ENCODE measurements at places on chromosomes 6 and 20.

DNA sequence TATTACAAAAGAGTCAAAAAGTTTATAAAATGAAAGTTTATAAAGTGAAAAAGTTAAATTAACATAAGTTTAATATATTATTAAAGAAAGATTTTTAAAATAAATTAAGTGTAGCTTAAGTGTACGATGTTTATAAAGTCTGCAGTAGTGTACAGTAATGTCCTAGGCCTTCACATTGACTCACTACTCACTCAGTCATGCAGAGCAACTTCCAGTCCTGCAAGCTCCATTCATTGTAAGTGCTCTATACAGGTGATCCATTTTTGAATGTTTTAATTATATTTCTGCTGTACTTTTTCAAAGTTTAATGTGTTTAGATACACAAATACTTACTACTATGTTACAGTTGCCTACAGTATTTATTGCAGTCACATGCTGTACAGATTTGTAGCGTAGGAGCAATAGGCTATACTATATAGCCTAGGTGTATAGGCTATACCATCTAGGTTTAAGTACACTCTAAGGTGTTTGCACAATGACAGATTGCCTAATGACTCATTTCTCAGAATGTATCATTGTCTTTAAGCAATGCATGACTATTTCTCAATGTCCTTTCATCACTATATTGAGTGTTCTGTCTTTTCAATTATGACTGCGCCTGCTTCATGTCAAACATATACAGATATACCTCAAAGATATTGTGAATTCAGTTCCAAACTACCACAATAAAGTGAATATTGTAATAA, 1110.3 kb upstream of the MAP3K7 start:
- DNase-seq, result no peak

DNA sequence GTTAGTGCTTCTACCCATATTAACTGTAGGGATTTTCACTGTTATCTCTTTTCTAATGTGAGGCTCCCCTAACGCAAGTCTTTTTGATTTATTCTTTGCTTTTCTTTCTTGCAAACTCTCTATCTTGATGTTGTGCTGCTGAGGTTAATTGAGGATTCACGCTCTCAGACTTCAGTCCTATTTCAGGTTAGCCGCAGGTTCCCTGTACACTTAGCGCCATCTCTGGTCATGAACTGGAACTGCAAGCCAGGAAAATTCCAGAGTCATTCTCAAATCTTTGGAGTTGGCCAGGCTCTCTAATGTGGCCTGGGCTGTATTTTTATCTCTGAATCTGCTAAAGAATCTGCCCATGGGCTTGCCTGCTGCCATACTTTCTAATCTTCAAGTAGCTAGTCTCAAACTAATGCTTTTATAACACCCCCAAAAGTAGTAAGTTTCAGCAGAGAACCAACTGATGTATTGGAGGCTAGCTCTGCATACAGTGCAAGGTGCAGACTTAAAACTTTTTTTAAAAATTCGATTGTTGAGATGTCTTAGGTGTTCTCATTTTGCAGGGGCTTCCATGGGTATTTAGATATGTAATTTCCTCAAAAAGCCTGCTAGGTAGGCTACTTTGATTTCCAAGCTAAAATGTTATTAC, 91.1 kb upstream of the OPRM1 start:
- peak; percentile 37 for DNase-seq

- no peak for DNase-seq
Measured at GRCh38 chr6:167667204-167668018, 159.3 kb upstream of the AFDN start.

DNA sequence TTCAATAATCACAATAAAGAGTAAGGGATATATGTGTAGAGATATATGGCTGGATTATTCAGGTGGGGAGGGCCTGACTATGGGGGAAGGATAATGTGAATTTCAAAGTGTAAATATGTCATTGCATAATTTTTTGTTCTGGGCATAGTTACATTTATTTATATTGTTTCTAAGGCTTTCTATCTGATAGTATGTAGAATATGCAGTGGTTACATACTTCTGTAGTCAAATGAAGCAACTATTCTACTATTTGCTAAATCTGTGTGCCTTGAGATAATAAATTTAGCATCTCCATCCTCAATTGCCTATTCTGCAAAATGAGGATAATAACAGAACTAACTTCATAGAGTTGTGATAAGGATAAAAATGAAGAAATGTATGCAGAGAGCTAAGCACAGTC, 359.2 kb downstream of the CDKAL1 start:
- DNase-seq, result no peak

- DNase-seq, result no peak
Measured at GRCh38 chr6:25342802-25343201, 63.6 kb downstream of the CARMIL1 start.

GRCh38 chr6:127630800-127631199, 53.8 kb downstream of the C6orf58 start:
- DNase-seq, result peak; percentile 4

DNA sequence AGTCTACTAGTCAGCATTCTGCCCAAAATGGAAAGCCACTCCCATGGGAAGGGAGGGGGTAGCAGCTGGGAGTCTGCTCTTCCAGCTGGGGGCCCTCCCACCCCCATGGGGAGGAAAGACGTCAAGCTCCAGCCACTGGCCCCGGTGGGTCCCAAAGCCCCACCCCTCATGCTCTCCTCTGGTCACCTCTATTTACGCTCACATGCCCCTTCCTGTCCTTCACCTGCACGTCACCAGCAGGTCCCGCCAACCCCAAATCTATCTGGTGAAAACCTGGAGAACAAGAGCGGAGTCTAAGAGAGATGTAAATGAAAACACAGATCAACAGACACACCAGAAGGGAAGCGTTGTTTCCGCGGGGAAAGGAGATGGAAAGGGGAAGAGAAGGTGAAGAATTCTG, 30.0 kb upstream of the ZBP1 start:
- DNase-seq, result no peak
